MG63 (cell line): ENCODE measurements at places on chromosomes 7 and 10.

DNA sequence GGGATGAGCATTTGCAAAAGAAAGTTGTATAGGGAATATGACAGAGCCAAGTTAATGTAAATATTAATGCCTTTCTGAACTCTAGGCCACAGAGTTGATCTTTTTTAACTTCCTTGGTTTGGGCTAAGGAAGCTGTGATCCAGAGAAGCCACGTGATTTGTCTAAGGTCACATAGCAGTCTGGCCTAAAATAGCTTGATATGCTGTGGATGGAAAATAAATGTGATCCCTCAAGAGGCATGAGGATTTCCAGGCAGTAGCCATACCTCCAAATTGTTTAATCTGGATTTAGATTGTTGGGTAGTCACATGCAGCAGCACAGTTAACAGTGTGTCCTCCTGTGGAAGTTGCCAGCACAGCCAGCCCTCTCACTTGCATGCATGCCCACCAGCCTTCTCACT is 165.7 kb upstream of the LANCL2 start:
- no peak for DNase-seq

GRCh38 chr7:99399597-99399996 is 8.8 kb downstream of the PDAP1 start:
- DNase-seq, result no peak

DNA sequence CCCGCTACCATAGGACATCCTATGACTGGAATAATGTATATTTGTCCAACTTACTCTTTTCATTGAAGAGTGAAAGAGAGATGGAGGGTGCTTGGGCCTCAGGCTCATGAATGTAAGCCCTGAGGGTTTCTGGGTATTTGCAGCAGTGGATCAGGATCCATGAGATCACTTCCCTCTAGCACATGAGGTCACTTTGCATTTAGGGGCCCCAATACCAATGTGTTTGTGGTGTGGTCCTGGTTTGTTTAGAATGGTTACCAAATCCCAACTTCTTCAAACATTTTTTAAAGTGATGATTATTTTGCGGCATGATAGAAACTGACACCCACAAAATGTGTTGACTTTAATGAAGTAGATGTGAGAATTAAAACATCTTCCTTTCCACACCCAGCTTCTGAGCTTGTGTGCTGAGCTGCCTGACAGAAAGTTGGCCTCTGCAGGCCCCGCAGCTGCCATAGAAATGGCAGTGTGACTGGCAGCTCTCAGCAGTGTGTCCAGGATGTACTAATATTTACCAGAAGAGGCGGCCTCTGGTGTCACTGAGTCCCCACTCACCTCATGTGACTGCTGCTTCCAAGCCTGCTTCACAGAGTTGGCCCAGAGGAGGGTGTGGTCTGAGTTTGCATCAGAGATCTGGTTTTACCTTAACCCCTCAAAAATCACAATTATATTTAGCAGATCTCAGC is 447.6 kb upstream of the NPVF start:
- DNase-seq, result no peak

DNA sequence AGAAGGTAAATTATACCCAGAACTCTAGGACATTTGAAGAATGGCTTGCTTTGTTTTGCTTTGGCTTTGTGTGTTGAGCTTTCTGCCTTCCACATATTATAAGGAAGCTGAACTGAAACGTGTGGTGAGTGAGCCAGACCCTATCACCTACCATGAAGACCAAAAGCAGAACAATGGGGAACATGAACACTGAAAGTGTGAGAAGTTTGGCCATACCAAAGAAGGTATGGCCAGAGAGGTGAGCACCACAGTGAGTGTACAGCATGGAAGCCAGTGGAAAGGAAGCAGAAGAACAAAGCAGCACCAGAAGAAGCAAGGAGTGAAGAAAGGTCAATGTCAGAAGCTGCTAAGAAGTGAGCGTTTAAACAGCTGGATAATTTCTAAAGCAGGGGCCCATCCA is 59.7 kb upstream of the CCDC71L start:
- no peak for DNase-seq

DNA sequence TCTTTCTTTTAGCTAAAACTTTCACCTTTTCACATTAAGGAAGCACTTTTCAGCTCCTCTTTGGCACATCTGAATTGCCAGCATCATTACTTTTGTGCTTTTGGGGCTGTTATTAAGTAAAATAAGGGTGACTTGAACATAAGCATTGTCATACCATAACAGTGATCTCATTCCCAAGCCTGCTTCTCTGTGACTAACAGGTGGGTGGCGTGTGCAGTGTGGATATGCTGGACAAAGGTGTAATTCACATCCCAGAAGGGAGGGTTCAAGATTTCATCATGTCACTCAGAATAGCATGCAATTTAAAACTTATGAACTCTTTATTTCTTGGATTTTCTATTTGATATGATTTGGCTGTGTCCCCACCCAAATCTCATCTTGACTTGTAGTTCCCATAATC is 517.4 kb upstream of the MKI67 start:
- DNase-seq, result no peak

- no peak for DNase-seq
Observed at GRCh38 chr7:143148050-143148449, 16.2 kb downstream of the PIP start.

GRCh38 chr10:71437537-71438092 is 40.9 kb downstream of the CDH23 start:
- DNase-seq, result no peak

DNA sequence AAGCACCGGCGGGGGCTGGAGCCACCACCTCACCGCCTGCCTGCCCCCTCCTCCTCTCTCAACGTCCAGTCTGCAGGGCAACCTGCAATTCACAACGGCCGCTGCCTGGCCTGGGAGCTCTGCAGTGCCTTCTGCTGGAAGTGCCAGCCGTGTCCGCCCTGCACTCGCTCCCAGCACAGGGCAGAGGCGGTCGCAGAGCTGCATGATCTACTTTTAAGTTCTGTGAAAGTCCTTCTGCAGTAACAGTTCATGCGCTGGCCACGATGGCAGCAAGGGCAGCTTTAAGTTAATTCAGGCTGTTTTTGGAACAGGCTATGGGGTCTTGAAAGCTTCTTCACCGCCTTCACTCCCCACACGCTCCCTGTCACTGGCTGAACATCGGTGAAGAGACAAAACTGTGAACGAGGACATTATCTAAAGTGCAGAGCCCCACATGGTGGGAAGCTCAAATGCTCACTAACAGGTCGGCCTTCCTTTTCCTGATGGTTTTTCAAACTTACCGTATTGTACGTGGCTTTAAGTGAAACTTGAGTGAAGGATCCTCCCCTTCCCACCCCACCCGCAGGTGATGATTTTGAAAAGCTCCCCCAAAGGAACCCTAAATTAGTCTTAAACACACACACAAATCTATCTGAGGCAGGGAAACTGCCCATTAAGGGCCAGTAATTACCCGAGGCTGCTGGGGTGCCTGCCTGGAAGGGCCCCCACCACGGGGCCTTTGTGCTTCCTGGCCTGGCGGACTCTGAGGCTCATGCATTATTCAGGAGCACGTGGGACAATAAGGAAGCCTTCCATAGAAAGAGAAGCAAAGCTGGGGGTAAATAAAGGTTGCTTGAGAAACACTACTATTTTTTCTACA is 504.3 kb downstream of the DNAJB6 start:
- DNase-seq, result no peak
